ENCODE measurements at places on chromosomes 1 and 21.

DNA sequence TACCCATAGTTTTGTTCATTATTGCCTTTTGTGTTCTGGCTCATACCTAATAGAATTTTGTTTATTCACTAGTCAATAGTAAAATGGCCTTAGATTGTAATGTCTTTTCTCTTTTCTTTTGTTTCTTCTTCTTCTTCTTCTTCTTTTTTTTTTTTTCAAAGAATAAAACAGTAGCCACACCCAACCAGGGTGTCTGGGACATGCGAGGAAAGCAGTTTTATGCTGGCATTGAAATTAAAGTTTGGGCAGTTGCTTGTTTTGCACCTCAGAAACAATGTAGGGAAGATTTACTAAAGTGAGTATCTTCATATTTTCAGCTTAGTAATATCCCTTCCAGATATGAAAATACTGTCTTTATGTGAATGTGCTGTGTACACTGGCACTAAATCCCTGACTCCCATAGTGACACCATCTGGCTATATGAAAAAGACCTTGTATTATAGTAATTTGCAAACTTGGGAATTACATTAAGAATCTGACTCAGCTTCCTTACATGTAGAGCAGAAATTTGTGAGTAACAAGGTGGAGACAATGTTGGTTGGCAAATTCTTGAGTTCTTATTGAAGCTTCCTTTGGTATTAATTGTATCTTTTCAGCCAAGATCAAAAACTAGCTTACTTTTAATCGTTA is 24.6 kb downstream of the AGO4 start:
- no peak for DNase-seq

DNA sequence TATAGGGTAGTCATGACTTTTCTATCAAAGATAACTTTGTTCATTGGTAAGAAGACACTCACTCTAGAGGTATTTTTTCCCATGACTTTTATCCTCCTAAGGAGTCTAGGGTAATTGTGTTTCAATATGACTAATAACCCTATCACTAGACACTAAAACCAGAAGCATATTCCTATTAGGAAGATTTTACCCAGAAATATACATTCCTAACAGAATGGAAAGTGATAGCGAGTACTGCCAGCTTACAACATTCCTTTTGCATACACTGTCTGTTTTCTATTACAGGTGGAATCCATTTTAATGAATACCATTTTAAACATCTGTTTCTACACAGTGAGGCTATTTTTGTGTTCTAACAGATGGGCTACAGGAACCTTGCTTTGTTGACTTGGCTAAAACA is 31.4 kb upstream of the C1orf185 start:
- no peak for DNase-seq

DNA sequence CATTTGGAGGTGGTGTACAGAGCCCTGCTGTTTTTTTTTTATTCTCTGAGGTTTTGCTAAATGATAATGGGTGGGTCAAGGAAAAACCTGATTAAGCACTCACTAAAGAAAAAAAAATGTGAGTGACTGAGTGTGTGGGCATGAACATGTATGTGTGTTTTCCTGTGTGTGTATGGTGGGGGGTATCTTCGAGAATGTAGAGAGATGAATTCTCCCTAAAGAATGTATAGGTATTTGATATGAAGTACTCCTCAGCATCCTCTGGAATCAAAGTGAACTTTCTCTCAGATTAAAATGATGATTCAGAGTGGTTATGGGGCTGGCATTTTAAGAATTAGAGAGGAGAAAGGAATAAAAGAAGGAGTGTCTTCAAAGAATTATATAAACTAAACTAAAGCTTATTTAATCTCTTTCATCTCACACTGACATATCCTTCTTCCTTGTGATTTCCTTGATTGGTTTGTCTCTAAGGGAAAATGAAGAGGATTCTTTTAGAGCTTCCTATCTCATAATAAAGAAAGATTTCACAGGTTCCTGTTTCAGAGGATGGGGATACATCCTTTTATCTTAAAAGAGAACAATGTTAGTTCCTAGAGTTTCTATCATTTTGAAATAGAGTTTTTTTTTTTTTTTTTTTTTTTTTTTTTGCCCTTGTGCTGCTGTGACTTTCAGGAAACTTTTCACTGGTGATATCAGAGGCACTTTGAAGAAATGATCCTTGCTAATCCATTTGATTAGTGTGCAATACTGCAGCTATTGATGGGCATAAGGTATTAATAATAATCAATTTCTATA is 23.9 kb downstream of the S1PR1 start:
- DNase-seq, result no peak

DNA sequence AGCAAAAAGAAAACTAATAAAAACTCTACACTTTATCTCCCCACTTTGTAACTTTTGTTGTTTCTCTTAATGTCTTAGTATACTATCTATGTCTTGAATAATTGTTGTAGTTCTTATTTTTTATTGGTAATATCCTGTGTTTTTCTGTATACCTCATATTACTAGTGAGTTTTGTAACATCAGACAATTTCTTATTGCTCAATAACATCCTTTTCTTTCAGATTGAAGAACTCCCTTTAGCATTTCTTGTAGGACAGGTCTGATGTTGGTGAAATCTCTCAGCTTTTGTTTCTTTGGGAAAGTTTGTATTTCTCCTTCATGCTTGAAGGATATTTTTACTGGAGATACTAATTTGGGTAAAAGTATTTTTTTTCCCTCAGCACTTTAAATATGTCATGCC is 79.8 kb upstream of the LRRC8B start:
- DNase-seq, result no peak

GRCh38 chr1:228684607-228685006 is 50.7 kb upstream of the RHOU start:
- no peak for DNase-seq

- peak; percentile 81 for DNase-seq
Measured at GRCh38 chr1:23825076-23825761, at the start of gene HMGCL. Gene HMGCL, minus strand, starts transcription at chr1:23825429. Its CDS starts 14 bp downstream, at chr1:23825415.

GRCh38 chr1:2428490-2428889 is 16.1 kb upstream of the PEX10 start:
- DNase-seq, result no peak

- no peak for DNase-seq
Measured at GRCh38 chr1:192615055-192615454, 20.9 kb upstream of the RGS13 start.

DNA sequence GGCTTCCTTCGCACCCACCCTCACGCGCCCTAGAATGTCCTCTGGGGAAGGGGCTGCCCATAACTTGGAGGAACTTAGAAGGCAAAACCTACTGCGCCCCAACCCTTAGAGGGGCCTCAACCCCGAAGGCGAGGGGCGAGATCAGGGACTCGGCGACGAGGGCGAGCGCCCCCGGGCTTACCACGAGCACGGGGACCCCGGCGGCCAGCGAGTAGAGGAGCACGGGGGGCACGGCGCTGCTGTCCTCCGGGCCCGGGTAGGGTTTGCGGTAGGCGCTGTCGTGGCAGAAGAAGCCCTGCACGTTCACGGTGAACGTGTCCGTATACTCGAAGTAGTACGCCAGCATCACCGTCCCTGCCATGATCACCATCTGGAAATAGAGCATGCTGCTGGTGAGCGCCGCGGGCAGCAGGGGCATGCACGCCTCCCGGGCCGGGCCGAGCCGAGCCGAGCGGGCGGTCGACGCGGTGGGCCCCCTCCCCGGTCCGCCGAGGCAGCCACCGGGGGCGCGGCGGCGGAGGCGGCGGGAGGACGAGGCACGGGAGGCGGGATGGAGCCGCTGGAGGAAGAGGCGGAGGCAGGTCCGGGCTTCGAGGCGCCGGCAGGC is 304 bp downstream of the PLPPR5 start:
- DNase-seq, result peak; percentile 11

- no peak for DNase-seq
Measured at GRCh38 chr1:159011751-159012150, 2.0 kb downstream of the IFI16 start.
